Prostate gland (tissue), 2 donors: ENCODE measurements at places on chromosomes 5 and 9.

DNA sequence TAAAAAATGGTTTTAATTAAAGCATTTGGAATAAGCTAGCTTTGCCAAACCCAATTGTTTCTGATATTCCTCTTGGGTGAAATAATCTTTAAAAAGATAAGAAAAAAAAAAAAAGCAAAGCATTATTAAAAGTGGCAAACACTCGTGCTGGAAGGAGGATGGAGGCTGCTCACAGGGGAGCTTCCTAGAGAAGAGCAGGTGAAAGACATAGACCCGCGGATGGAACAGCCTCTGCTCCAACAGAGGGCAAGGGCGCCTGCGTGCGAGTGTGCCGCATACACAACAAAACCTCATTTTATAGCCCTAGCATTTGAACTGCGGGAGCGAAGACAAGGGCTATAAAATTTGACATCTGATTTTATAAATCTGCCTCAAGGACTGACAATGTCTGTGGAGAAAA, 33.4 kb upstream of the SLC25A51 start:
- H3K4me1 ChIP-seq = peaks cover 19% of the 10 kb centered on the region
- H3K27ac ChIP-seq = no peak overlapping the region
- no peak for DNase-seq
- no peaks in the 10 kb centered on the region for H3K36me3 ChIP-seq
- no peak overlapping the region for H3K4me3 ChIP-seq

- H3K4me3 ChIP-seq = no peak overlapping the region
- no peaks in the 10 kb centered on the region for H3K4me1 ChIP-seq
- no peak overlapping the region for H3K27ac ChIP-seq
Measured at GRCh38 chr5:143182901-143183820, 220.3 kb downstream of the NR3C1 start.

DNA sequence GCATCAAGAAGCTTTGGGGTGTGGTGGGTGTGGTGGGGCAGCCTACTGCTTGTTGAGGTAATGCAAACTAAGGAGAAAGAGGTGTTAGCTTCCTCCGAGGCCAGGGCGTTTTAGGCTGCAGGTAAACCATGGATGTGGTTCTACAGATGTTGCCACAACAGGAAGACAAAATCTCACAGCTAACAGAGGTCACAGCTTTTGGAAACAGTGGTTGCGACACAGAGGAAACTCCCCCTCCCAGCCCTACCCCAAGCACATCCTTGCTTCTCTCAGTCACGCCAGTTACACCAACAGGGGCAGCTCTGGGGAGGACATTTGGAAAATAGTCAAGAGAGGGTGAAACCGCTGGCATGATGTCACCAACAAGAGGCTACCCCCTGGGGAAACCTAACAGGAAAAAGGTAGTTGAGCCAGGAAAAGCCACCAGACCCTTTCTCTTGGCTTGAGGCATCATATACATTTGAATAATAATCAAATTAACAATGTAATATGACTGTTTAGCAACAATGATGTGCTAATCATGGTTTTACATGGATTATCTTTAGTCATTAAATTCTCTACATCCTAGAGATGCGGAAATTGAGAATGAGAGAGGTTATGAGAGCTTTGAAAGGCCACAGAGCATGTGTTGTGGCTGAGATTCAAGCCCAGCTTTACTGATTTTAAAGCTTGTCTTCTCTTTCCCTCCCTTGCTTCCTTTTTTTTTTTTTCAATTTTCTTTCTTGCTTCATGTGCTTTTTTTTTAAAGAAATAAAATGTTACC, 82.2 kb upstream of the IL12B start:
- no peak for DNase-seq
- H3K27me3 ChIP-seq = no peaks in the 10 kb centered on the region
- no peak overlapping the region for H3K4me3 ChIP-seq
- no peaks in the 10 kb centered on the region for H3K4me1 ChIP-seq

- no peaks in the 10 kb centered on the region for H3K4me1 ChIP-seq
- H3K27me3 ChIP-seq = no peaks in the 10 kb centered on the region
Measured at GRCh38 chr9:28882529-28882928, 1309.2 kb upstream of the C9orf72 start.

DNA sequence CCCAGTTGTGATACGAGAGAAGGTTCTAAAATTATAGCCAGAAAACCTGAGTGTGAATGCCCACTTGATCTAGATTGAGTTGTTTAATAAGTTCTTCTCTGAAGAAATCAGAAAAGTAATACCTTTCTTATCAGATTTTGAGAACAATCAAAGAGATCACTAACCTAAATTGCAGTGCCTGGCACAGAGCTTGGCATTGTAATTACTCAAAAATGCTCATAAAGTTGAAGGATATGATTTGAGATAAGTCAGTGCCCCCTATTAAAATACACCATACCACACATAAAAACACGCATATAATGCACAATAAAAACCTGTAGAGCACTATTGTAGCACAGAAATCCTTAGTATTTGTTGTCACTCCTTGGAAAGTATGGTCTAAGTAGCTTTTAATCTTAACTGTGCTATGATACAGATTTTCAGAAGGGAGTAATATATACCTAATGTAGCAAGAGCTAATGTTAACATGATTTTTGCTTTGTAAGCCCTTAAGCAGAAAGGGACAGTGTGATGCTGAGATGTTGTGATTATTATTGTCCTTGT, 257.5 kb upstream of the CDH18 start:
- H3K4me3 ChIP-seq = no peak overlapping the region
- no peaks in the 10 kb centered on the region for H3K36me3 ChIP-seq
- no peak overlapping the region for H3K27ac ChIP-seq

- H3K27ac ChIP-seq = no peak overlapping the region
- H3K27me3 ChIP-seq = no peaks in the 10 kb centered on the region
- no peaks in the 10 kb centered on the region for H3K4me1 ChIP-seq
Measured at GRCh38 chr9:124358631-124359030, 56.6 kb downstream of the PSMB7 start.

DNA sequence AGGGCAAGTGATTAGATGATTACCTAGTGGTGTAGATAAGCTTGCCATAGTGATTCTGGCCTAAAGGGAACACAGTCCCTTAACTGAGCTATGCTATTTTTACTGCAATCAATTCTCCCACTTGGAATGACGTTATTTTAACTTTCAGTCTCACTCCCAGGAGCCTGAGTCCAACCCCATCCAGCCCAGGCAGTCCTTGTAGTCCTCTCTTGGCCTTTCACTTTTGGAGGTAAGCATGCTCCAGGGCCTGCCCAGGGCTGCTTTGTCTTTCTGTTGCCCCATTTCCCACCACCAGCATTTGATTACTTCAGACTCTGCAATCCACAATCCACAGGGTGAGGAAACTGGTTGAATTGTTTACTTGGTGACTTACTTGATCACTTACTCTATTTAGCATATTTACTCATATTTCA, 233.0 kb downstream of the CD180 start:
- H3K36me3 ChIP-seq = no peaks in the 10 kb centered on the region
- peaks cover 5% of the 10 kb centered on the region for H3K4me1 ChIP-seq
- H3K27me3 ChIP-seq = no peaks in the 10 kb centered on the region
- H3K4me3 ChIP-seq = no peak overlapping the region
